T-cell (primary cell): ENCODE measurements at places on chromosomes 13 and 19. TPM values are rescaled to one million over a fixed set of nuclear protein-coding genes. Genes with fewer than 3 reads are reported as not detected.

DNA sequence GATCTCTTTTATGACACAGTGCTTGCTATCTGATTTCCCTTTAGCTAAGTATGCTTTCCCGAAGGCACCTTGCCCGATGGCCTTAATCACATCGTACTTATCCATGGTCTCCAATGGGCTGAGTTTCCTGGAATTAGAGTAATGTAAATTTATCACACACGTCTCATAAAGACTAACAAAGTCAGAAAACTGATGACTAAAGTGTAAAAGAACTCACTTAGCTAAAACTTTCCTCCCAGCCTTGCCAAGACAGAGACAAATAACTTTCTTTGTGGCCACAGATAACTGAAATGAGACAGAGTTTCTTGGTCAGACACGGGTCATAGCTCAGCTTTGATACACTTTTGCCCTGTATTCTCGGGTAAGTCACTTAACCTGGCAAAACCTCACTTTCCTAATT is 1.5 kb downstream of the NEK5 start:
- no peak overlapping the region for H3K4me3 ChIP-seq
- no peak overlapping the region for H3K27ac ChIP-seq
- no peak for DNase-seq
- no peaks in the 10 kb centered on the region for H3K36me3 ChIP-seq

- no peaks in the 10 kb centered on the region for H3K36me3 ChIP-seq
- no peaks in the 10 kb centered on the region for H3K27me3 ChIP-seq
- DNase-seq: no peak
Observed at GRCh38 chr19:41795031-41795461, 1.3 kb upstream of the CEACAM3 start.

DNA sequence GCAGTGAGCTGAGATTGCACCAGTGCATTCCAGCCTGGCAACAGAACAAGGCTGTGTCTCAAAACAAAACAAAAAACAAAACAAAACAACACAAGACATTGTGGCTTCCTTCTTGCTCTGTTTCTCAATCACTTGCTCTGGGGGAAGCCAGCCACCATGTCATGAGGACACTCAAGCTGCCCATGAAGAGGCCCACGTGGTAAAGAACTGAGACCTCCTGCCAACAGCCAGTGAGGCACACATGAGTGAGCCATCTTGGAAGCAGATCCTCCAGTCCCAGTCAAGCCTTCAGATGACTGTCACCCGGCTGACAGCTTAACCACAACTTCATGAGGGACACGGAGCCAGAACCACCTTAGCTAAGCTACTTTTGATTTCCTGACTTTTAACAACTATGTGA is 25.2 kb downstream of the CPT1C start:
- no peak overlapping the region for H3K4me3 ChIP-seq
- no peaks in the 10 kb centered on the region for H3K36me3 ChIP-seq
- no peak overlapping the region for H3K27ac ChIP-seq
- peaks cover 3% of the 10 kb centered on the region for H3K27me3 ChIP-seq
- no peak for DNase-seq

DNA sequence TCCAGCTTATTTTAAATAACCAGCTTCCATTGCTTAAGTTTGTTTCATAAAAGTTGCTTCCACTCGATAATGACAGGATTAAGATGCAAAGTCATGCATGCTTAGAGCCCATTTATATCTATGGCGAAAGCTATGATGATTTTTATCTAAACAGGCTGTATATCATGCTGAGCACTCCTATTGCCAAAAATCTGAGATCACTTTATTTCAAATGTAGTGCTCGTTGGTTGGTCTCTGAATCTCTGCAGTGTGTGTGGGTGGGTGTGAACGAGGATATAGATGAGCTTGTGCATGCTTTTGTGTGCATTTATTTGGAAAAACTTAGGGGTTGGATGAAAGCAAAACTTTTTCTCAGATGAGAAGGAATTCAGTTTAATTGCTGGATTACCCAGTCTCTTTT is 27.0 kb upstream of the ARGLU1 start:
- no peak overlapping the region for H3K27ac ChIP-seq
- no peaks in the 10 kb centered on the region for H3K4me1 ChIP-seq
- no peaks in the 10 kb centered on the region for H3K36me3 ChIP-seq
- no peak overlapping the region for H3K4me3 ChIP-seq

DNA sequence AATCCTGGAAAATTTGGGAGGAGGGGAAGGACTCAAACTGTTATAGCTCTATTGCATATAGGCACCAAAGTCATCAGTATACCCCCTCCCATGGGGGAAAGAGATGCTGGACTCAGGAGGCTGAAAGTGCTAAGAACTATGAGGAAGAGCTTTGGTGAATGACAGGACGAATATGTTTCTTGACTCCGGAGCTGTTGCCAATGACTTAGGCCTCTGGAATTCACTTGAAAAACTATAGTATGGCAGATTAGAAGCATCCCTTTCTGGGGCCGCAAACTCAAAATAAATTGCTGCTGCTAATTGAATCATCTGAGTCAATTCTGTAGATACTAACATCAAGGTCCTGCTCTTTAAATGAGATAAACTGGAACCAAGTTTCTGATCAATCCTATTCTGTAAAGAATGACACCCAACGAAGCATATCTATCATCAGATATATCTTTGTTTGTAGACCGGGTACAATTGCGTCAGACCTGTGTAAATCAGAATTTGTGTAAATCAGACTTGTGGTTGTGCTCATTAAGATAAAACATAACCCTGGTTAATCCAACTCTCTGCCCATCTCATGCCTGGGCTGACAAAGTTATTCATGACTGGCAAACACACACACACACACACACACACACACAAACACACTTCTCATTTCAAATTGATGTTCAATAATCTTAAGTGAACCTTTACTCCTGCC is 1793.8 kb upstream of the PCDH20 start:
- no peaks in the 10 kb centered on the region for H3K27me3 ChIP-seq
- no peak for DNase-seq
- H3K36me3 ChIP-seq: no peaks in the 10 kb centered on the region
- no peaks in the 10 kb centered on the region for H3K4me1 ChIP-seq
- no peak overlapping the region for H3K27ac ChIP-seq

- no peak for DNase-seq
- no peak overlapping the region for H3K27ac ChIP-seq
- no peak overlapping the region for H3K4me3 ChIP-seq
- H3K36me3 ChIP-seq: no peaks in the 10 kb centered on the region
- no peaks in the 10 kb centered on the region for H3K4me1 ChIP-seq
Observed at GRCh38 chr13:89270736-89271135, 1599.6 kb downstream of the SLITRK5 start.

- no peak for DNase-seq
- H3K4me3 ChIP-seq: peak overlapping the region; percentile 99
- H3K27ac ChIP-seq: peak overlapping the region; percentile 86
Observed at GRCh38 chr19:13154241-13154778, 4.1 kb downstream of the IER2 start.

GRCh38 chr19:9671655-9672054 is 3.2 kb downstream of the ZNF562 start:
- no peak for DNase-seq
- no peak overlapping the region for H3K4me3 ChIP-seq
- no peaks in the 10 kb centered on the region for H3K27me3 ChIP-seq
- no peaks in the 10 kb centered on the region for H3K4me1 ChIP-seq
- H3K36me3 ChIP-seq: peaks cover 4% of the 10 kb centered on the region

DNA sequence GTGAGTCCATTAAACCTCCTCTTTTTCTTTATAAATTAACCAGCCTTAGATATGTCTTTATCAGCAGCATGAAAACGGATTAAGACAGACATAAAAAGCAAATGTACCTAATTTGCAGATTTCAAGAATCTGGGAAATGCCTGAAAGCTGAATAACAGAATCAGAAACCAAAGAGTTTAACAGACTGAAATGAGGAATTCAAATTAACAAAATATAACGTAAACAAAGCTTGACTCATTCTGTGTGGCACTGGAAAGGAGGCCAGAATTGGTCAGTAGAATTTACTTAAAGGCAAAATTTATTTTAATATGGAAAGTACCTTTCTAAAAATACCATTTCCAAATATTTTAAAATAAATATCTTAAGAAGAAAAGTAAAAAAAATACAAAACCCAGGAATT is 540.6 kb upstream of the HTR2A start:
- no peak overlapping the region for H3K4me3 ChIP-seq
- no peak overlapping the region for H3K27ac ChIP-seq
- no peak for DNase-seq

DNA sequence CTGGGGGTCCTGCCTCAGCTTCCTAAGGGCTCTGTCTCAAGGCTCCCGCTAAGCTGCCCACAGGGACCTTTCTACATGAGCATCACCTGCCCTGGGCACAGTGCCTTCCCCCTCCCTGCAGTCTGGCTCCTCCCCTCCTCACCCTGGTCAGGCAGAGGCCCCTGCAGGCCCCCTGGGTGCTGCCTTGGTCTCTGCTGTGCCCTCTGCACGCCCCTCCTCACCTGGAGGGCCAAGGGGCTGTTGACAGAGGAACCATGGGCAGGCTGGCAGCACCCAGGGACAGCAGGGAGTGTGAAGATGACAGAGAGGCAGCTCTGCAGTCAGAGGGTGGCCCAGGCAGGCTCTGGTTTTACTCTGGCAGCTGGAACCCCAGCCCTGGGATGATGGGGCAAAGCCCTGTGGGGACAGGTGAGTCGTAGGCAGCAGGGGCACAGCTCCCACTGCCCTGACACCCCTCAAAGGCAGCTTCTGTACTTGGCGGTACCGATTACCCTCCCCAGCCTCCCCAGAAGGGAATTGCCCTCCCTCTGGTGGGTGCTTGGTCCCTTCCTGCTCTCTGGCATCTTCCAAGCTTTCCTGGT is 43.1 kb downstream of the SUGP2 start:
- DNase-seq: no peak
- H3K4me3 ChIP-seq: no peak overlapping the region
- H3K27ac ChIP-seq: no peak overlapping the region

DNA sequence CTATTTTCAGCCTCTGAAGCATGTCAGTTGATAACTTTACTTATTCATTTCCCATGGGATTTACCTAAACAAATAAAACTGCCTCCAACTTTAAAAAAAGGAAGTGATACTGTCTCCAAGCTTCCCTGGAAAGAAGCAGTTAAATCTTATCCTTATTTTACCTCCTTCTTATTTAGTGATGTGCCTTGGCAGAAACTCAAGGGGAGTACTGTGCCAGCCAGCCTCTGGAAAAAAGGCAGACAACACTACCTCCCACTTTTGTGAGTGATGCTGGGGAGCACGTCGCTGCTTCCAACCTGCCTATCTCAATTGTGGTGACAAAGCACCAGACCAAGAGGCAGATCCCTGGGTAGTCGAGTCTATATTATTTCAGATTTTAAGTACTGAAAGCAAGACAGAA is 765.6 kb downstream of the DIAPH3 start:
- H3K27ac ChIP-seq: no peak overlapping the region
- no peak for DNase-seq
- no peaks in the 10 kb centered on the region for H3K27me3 ChIP-seq
- no peak overlapping the region for H3K4me3 ChIP-seq

- H3K36me3 ChIP-seq: no peaks in the 10 kb centered on the region
- peaks cover 32% of the 10 kb centered on the region for H3K4me1 ChIP-seq
- H3K4me3 ChIP-seq: peak overlapping the region; percentile 95
- no peaks in the 10 kb centered on the region for H3K27me3 ChIP-seq
Observed at GRCh38 chr13:74132776-74133656, 1.2 kb downstream of the KLF12 start.

- H3K4me3 ChIP-seq: no peak overlapping the region
- H3K4me1 ChIP-seq: no peaks in the 10 kb centered on the region
- no peak for DNase-seq
- H3K27ac ChIP-seq: no peak overlapping the region
- no peaks in the 10 kb centered on the region for H3K27me3 ChIP-seq
Observed at GRCh38 chr19:5593343-5594255, 25.8 kb upstream of the TINCR start.

DNA sequence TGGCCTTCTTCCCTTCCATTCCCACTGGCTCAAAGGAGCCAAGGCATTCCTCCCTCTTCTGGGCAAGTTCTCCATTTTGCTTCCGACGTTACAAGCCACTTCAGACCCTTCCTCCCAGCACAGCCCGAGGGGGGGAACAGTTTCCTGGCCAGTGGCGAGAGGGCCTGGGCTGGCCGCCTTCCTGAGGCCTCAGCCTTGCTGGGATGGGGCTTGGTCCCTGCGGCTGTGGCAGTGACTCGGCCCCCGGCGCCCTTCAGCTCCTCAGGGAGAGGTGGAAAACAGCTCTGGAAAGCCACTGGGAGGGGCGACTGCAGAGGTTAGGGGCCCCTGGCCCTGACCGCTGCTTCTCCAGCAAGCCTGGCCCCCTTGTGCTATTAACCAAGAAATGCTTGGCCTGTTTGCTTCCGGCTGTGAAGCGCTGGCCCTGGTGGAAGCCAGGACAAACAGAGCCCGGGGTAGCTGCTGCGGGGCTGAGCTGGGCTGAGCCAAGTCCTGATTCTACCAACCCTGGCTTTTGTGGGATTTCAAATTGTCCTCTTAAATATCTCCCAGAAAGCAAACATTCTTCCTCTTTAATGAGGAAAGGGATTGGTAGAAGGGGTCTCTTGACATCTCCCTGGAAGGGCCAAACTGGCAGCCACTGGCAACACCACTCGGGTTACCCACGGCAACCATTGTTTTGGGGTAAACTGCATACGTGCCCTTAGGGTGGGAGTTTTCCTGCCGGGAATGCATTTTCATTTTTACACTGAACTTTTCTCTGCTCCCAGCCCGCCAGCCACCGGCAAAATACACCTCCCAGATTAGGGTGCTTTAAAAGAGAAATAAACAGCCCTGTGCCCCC is 38.7 kb downstream of the C13orf46 start:
- no peaks in the 10 kb centered on the region for H3K36me3 ChIP-seq
- no peak overlapping the region for H3K27ac ChIP-seq
- no peak for DNase-seq
- peaks cover 20% of the 10 kb centered on the region for H3K4me1 ChIP-seq
- H3K27me3 ChIP-seq: peaks cover 59% of the 10 kb centered on the region

- peaks cover 56% of the 10 kb centered on the region for H3K36me3 ChIP-seq
- peaks cover 51% of the 10 kb centered on the region for H3K4me1 ChIP-seq
- DNase-seq: no peak
- no peak overlapping the region for H3K27ac ChIP-seq
- no peaks in the 10 kb centered on the region for H3K27me3 ChIP-seq
- H3K4me3 ChIP-seq: no peak overlapping the region
Observed at GRCh38 chr19:15452111-15453047, 2.6 kb upstream of the WIZ start.

Gene LILRB5
- not detected for total RNA-seq

Gene SYNGR4
- not detected for total RNA-seq

Gene PSG11
- total RNA-seq: not detected

Gene KLK3
- total RNA-seq: not detected

Gene EXOC3L2
- not detected for total RNA-seq

Gene TNFAIP8L1
- 21.0 TPM for total RNA-seq

Gene ELAVL1
- 57.1 TPM for total RNA-seq

Gene KLK10
- not detected for total RNA-seq

Gene ACP5
- total RNA-seq: 18.6 TPM

Gene ACP7
- not detected for total RNA-seq

Gene ZNF527
- total RNA-seq: 8.5 TPM
